Astrocyte of the cerebellum (primary cell): ENCODE measurements at places on chromosomes 4 and X.

GRCh38 chrX:46814966-46815365 is 21.9 kb upstream of the RP2 start:
- no peak for DNase-seq

- no peak for DNase-seq
These were observed 66.9 kb upstream of the C4orf50 start for GRCh38 chr4:6085028-6085690.

- peak; percentile 1 for DNase-seq
These were observed 472.6 kb upstream of the CPEB2 start for GRCh38 chr4:14529653-14530052.

DNA sequence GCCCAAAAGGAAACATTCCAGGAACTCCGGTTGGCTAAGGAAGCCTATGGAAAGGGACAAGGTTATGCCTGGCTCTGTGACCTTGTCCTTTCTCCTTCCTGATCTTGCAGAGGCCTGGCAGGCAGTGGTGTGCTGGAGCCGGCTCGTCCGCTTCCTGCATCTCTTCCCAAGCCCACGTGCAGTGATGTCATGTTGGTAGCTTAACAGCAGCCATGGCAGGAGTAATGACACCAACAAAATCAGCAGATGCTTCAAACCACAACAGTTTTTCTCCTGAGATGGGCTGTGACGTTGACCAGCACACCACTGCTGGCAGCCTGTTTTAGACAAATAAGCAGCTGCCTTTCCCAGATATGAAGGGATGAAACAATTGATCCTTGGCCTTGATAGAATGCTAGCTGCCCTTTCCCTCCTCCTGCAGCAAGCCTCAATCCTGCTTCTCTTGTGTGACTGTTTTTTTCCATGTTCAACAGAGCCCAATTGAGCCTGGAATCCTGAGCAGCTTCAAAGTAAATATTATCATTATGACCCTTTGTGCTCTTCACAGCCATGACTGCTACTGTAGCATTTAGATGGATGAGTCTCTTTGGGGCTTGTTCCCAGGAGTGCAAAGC is 23.4 kb downstream of the SEPTIN6 start:
- DNase-seq, result no peak

DNA sequence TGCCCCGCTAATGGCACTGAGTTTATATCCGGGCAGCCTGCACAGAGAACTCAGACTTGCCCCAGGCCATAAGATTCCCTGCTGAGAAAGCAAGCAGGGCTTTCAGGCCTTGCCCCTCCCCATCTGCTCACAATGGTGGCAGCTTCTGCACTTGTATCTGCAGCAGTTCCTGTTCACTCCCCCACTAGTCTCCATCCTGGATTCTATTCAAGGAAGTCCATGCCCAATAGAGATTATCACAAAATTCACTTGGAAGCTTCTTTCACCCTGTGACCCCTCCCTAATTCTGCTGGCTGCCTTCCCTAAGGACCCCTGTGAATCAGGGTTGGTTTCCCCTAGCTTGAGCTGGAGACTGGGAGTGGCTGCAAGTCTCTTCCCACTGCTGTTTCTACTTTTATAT is 34.5 kb upstream of the UCP1 start:
- DNase-seq, result no peak

GRCh38 chr4:889516-889915 is 42.6 kb downstream of the GAK start:
- DNase-seq, result no peak

DNA sequence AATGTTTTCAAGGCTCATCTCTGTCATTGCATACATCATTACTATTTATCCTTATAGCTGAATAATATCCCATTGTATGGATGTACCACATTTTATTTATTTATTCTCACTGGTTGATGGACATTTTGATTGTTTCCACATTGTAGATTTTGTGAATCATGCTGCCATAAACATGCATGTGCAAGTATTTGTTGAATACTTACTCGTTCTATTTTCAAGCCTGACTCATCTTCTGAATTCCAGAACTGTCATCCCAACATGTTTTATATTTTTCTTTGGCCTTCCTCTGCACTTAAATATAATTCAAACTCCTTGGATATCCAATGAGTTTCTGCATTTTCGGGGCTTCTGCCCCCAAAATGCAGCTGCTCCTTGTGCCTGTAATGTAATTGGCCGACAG is 77.6 kb downstream of the MXRA5 start:
- no peak for DNase-seq

DNA sequence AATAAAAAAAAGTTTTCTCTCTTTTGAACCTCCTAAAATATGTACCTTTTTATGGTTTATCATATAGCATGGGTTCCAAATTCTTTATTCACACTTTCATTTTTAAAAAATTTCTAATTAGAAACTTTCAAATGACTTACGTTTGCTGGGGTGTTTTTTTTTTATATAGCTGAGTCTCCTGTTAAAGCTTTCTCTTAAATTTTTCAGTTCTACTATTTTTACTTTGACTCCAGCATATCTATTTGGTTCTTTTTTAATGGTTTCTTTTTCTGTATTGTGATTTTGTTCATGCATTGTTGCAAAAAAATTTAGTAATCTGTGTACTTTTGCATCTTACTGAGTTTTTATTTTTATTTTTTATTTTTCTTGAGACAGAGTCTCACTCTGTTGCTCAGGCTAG is 22.3 kb downstream of the ZNF718 start:
- no peak for DNase-seq

DNA sequence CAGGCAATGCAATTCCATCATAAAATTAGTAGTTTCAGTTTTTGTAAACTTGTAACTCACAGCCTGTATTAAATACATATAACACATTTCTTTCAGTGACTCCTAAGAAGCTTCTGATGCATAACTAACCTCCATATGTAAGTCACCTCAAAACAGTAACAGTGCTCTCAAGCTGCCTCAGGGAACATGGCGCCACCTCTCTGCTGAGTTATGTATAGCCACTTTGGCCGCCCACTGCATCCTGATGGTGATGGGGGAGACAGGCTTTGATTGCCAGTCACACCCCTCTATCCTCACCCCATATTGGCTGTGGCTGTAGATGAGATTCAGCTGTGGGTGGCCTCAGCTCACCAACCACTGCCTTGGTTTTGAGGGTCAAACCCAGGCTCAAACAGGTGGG is 54.3 kb downstream of the LRBA start:
- DNase-seq, result no peak

GRCh38 chrX:107648332-107648731 is 20.0 kb downstream of the PRPS1 start:
- DNase-seq, result no peak

DNA sequence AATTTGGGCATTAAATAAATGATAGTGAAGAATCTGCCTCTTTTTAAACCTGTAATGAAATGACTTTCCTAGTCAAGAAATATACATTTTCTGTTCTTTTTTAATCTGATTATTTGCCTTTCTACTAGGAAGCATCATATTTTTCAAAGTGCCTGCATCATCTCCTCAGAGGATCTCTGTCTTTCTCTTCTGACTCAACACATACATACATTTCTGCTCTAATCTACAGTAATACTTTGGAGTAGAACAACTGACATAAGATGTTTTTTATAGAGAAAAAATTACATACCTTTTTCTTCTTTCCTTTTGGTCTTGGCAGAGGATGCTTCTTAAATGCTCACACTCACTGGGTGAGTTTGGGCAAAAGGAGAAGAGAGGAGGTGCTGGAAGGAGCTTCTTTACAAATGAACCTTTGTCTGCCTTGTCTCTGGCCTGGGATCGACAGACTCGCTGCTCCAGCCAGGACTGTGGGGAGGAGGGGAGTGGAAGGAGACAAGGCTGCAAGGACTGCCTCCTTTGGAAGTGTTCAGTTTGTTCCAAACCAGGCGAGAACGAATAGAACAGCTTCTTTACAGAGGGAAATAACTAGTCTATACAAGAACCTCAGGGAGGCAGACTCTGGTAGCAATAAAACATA is at the start of gene SCRG1:
TSS of gene SCRG1 (minus strand) at position 338 of the 637 bp plus-strand sequence. CDS start 7,702 bp downstream, outside the sequence.
- no peak for DNase-seq

DNA sequence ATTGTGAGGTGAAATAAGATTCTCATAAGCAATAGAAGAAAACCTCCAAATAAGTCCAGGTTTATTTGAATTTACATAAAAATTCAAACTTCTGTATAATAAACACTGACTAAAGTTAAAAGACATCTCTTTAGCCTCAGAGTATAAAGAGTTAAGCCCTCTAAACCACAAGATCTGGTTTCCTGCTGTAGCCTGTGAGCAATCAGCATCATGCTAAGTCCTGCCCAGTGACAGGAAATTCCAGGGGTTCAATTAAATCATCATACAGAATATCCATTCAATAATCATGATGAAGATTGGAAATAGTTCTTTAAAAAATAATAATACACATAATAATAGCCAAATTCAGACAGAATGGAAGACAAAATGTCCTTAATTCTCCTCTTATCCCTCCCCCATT is 139.2 kb upstream of the DGKK start:
- no peak for DNase-seq

- DNase-seq, result no peak
These were observed 262.6 kb upstream of the RPS6KA3 start for GRCh38 chrX:20529301-20529700.

DNA sequence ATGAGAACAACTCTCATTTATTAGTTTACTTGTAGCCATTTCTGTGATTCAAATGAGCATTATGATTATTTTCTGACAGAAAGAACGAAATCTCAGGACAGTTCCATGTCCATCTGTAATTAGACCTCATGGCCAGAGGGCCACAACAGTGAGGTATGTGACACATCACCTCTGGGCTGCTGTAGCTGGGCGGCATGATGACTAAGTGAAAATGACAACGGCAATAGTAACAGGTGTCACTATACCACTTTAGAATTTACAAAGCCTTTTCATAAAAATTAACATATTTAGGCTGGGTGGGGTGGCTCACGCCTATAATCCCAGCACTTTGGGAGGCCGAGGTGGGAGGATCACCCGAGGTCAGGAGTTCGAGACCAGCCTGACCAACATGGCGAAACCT is 252.6 kb downstream of the CBR4 start:
- DNase-seq, result no peak

DNA sequence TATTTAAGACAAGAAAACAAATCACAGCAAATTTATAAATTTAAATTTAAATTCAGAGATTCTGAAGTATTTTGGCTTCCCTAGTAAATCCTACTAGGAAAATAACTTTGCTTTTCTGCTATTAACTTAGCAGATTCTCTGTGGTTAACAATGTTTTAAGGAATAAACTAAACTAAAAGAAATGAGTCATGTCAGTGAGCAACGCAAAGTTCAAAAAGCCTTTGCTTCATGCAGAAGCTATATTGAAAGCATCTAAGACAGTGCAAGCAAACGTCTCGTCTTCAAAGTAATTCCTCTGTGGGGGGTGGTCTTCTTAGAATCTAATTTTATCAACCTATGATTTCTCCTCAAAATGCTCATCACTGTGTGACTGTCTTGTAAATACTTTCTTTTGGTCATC is 30.1 kb downstream of the GABRB1 start:
- peak; percentile 24 for DNase-seq

GRCh38 chrX:10356979-10357378 is 200.2 kb downstream of the CLCN4 start:
- peak; percentile 28 for DNase-seq

GRCh38 chr4:38082021-38082420 is 121.8 kb downstream of the PTTG2 start:
- no peak for DNase-seq

- no peak for DNase-seq
These were observed 128.4 kb upstream of the TMEM164 start for GRCh38 chrX:109874548-109874947.

- no peak for DNase-seq
These were observed 23.4 kb upstream of the SEC24B start for GRCh38 chr4:109410226-109410625.

GRCh38 chr4:81084029-81084428 is 53.5 kb downstream of the BMP3 start:
- DNase-seq, result peak; percentile 16

DNA sequence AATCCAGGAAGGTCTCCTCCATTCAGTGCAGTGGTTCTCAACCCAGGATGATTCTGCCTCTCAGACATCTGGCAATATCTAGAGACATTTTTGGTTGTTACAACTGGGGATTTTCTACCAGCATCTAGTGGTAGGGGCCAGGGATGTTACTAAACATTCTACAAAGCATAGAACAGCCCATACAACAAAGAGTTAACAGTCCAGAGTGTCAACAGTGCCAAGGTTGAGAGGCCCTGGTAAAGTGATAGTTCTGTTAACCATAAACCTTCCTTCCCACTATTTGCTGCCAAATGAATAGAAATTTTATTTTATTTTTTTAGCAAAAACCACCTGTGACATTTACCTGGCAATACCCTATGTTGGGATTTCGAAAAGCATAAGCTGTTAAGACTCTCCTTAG is 92.8 kb upstream of the UCP1 start:
- DNase-seq, result no peak

DNA sequence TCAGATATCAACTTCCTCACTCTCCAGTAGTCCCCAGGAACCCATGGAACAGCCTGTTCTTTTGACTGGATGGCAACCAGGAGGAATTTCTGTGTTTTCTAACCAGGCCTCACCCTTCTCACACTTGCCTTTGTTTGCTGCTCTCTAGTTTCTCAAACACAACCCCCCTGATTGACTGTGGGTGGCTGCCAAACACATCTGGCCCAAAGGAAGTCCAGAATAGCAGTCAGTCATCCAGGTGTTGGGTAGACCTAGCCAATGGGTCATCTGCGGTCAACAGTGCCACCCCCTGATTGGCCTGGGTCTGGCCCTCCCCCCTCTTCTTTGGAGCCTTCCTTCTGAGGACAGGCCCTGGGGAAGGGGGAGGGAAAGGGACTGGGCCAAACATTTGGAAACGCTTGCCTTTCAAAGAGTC is 53.7 kb downstream of the MSX1 start:
- DNase-seq, result no peak

GRCh38 chr4:55116450-55116849 is 8.9 kb downstream of the KDR start:
- DNase-seq, result no peak

DNA sequence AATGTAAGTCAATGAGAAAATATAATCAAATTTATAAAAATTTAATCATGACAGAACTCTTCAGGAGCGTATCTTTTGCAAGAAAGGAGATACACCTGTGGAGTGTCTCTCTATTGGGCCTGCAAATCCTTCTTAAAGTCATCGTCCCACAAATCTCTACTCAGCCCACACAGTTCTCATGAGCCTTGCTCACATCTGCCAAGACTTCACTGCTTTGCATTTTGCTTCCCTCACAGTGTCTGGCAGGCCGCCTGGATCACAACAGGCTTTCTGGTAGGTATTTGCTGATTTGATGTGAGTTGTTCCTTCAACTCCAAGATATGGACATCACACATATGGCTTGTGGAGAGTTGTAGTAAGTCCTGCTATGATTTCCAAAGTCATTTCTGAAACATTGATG is 183.1 kb upstream of the ARX start:
- peak; percentile 8 for DNase-seq

- DNase-seq, result no peak
These were observed 38.4 kb upstream of the FAM9B start for GRCh38 chrX:9072281-9072680.

GRCh38 chr4:56465599-56466295 is 1.7 kb upstream of the SRP72 start:
- no peak for DNase-seq

DNA sequence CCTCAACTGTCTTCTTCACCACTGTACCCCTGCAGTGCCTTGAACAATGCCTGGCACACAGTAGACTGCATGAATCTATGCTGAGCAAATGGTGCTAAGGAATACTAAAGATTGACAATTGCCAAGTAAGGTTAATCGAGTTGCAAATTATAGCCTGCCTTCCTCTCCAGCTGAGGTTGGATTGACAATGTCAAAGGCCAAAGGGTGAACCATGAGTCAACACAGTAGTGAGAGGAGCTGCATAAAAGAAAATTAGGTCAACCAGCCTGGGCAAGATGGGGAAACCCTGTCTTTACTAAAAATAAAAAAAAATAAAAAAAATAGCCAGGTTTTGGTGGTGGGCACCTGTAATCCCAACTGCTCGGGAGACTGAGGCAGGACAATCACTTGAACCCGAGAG is 97.1 kb upstream of the BMPR1B start:
- no peak for DNase-seq
